ENCODE measurements at places on chromosomes 6 and 20. TPM values are rescaled to one million over a fixed set of nuclear protein-coding genes. Genes with fewer than 3 reads are reported as not detected.

SLC16A10 gene
- 4.6 TPM for total RNA-seq

CASS4 gene
- total RNA-seq, result 2.6 TPM

DNA sequence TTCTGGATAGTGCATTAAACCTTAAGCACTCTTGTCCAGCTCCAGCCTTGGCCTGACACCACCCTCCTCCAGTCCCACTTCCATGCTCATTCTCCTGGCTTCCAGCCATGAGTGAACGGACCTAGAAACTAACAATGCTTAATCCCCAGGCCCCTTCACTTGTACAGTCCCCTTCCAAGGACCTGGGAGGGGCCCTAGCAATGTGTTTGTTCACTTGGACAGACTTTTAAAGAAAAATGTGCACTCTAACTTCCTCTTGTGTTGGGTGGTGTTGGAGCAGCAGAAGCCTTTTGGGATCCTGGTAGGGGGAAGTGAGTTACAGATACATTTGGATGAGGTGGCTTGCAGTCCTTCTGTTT is 48.9 kb upstream of the CCN6 start:
- no peak for DNase-seq

- DNase-seq, result peak; percentile 47
Observed at GRCh38 chr6:7137335-7138045, 29.7 kb downstream of the RREB1 start.

Data from ovary (tissue), 10 donors.